ENCODE measurements at places on chromosomes 4 and X. TPM values are rescaled to one million over a fixed set of nuclear protein-coding genes. Genes with fewer than 3 reads are reported as not detected.

GRCh38 chr4:177229331-177229730, 80.3 kb upstream of the NEIL3 start:
- no peak for DNase-seq
- H3K36me3 ChIP-seq, result no peaks in the 10 kb centered on the region
- H3K27ac ChIP-seq, result no peak overlapping the region

DNA sequence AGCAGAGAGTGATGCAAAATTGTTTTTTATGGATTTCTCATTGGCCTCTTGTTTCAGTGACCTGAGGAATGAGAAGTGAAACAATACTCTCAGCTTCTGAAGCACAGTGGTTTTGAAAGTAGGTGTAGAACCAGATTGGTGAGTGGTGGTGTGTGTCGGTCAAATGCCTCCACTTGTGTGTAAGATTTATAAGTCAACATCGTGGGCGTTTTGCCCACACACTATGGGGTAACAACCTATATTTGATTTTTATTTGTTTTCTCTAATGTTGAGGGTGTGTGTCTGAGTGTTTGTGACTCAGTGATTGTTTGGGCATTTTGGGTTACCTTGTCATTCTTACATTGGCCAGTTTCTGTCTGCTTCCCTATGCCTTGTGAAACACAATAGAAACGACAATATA, 23.3 kb downstream of the ADGRL3 start:
- H3K36me3 ChIP-seq, result no peaks in the 10 kb centered on the region
- H3K4me1 ChIP-seq, result no peaks in the 10 kb centered on the region
- H3K4me3 ChIP-seq, result no peak overlapping the region
- no peak overlapping the region for H3K27ac ChIP-seq
- DNase-seq, result no peak

DNA sequence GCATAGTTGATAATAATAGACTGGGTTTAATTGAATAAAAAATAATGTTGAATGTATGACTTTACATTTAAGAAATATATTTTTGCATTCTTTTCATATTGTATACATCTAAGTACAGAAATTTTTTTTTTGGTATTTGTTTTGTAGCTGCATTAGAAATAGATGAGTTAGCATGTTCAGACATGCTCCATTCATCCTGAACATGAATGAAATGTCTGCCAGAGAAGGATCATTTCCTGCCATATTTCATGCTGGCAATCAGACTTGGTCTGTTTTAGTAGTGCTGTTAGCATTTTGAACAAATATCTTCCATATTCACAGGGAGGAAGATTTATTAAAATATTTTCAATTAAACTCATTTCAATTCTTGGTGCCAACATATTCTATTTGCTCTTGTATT, 98.9 kb downstream of the FRMPD4 start:
- no peak overlapping the region for H3K27ac ChIP-seq
- no peaks in the 10 kb centered on the region for H3K27me3 ChIP-seq
- no peak for DNase-seq
- H3K4me3 ChIP-seq, result no peak overlapping the region

DNA sequence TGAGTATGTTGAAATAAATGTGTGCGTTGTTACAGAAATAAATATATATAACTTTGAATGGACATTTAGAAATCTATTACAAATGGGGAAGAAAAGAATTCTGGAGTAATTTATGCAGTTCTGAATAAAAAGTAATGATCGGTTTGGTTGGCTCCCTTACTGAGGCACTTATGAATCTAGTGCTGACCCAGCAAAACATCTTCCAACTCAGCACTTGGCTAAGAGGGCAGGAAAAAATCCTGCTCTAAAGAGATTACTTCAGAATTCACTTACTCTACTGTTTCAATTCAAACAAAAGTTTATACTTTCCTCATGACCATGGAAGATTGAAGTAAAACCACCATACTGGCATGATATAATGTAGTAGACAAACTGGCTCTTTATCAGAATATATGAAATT, 123.9 kb upstream of the RXFP1 start:
- no peaks in the 10 kb centered on the region for H3K27me3 ChIP-seq
- H3K4me1 ChIP-seq, result no peaks in the 10 kb centered on the region
- H3K27ac ChIP-seq, result no peak overlapping the region

DNA sequence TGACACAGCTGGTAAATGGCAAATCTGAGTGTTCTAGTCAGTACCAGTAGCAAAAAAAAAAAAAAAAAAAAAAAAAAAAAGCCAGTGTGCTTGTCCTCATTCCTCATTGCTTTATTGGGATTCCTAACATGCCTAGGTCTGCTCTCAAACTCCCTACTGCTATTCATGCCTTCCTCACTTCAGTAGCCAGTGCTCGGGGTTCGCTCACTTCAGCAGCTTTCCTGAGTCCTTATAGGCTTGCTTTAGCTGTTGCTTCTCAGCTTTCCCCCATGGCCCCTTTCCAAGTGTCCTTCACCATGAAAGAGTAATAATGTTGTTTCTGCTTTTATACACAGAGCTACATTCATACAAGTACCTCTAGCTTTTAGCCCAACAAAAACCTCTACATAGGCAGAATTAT, 30.8 kb downstream of the SLITRK2 start:
- no peaks in the 10 kb centered on the region for H3K36me3 ChIP-seq
- no peaks in the 10 kb centered on the region for H3K4me1 ChIP-seq
- H3K27ac ChIP-seq, result no peak overlapping the region
- no peaks in the 10 kb centered on the region for H3K27me3 ChIP-seq
- DNase-seq, result no peak

- no peak overlapping the region for H3K4me3 ChIP-seq
- no peaks in the 10 kb centered on the region for H3K27me3 ChIP-seq
- no peaks in the 10 kb centered on the region for H3K4me1 ChIP-seq
- no peaks in the 10 kb centered on the region for H3K36me3 ChIP-seq
- DNase-seq, result no peak
Measured at GRCh38 chr4:85498068-85498733, 23.3 kb downstream of the ARHGAP24 start.

DNA sequence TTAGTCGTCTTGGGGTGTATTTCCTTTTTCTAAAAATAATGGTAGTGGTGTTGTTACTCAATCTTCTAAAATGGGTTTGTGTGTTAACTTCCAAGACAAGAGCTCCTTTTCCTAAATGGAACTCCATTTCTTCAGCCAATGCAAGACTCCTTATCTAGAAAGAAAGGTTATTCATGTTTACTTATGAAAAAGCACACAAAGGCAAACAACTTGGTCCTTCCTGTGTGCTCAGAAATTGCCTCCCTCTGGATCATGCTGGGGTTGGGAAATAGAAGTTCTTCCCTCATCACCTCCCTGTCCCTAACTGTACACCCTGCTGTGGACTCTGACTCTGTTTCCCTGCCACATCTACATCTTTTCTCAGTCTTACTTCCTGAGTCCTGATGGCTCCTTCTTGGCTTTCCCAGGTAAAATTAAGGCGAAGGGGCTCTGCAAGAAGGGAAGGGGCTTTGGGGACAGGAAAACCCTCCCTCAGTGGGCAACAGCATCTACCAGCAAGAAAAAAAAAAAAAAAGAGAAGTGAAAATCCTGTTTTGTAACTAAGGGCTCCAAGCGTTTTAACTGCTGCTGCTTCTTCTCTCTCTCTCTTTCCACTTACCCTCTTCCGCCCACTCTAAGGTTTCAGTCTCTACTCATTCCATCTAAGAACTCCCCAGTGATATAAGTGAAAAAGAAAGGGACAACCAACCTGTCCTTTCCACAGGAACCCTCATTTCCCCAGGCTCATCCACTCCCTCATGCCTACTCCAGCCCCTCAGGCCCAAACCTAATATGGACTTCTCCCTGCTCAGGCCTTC, 19.8 kb upstream of the TASL start:
- no peaks in the 10 kb centered on the region for H3K27me3 ChIP-seq
- no peak overlapping the region for H3K4me3 ChIP-seq
- peaks cover 9% of the 10 kb centered on the region for H3K4me1 ChIP-seq
- H3K36me3 ChIP-seq, result no peaks in the 10 kb centered on the region
- DNase-seq, result no peak
- H3K27ac ChIP-seq, result no peak overlapping the region

Gene MGAT4D
- total RNA-seq, result not detected

GRCh38 chrX:117653396-117653795, 463.2 kb downstream of the KLHL13 start:
- H3K4me1 ChIP-seq, result no peaks in the 10 kb centered on the region
- no peak overlapping the region for H3K4me3 ChIP-seq
- H3K36me3 ChIP-seq, result no peaks in the 10 kb centered on the region
- no peaks in the 10 kb centered on the region for H3K27me3 ChIP-seq

- DNase-seq, result no peak
- no peak overlapping the region for H3K4me3 ChIP-seq
- H3K4me1 ChIP-seq, result peaks cover 4% of the 10 kb centered on the region
- H3K27me3 ChIP-seq, result peaks cover 27% of the 10 kb centered on the region
- no peak overlapping the region for H3K27ac ChIP-seq
Measured at GRCh38 chr4:65669111-65670019, 924 bp downstream of the EPHA5 start.

GRCh38 chr4:85607624-85608023, 132.7 kb downstream of the ARHGAP24 start:
- H3K4me1 ChIP-seq, result no peaks in the 10 kb centered on the region
- no peak for DNase-seq
- no peak overlapping the region for H3K27ac ChIP-seq
- H3K4me3 ChIP-seq, result no peak overlapping the region
- no peaks in the 10 kb centered on the region for H3K27me3 ChIP-seq

Gene NDNF
- total RNA-seq, result not detected

Gene SPANXB1
- total RNA-seq, result not detected

DNA sequence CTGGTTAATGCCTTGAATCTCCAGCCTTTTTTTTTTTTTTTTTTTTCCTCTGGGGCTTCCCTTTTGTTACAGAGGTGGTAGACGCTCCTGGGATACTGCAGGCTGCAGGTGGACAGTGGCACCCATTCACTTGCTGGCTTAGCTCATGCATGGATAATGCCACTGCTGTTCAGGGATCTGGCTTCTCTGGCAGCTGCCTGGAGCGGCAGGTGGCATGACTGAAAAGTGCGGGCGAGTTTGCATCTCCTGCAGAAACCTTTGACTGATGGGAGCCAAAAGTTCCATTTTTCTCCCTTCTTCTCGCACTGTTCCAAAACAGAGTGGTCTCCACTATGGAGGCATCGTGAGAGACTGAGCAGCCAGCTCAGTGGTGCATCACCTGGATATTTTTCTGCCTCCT, 5.9 kb upstream of the STIM2 start:
- peaks cover 26% of the 10 kb centered on the region for H3K4me1 ChIP-seq
- H3K27ac ChIP-seq, result no peak overlapping the region
- H3K27me3 ChIP-seq, result peaks cover 2% of the 10 kb centered on the region

GRCh38 chr4:183158062-183158461, 59.0 kb downstream of the WWC2 start:
- H3K27ac ChIP-seq, result no peak overlapping the region
- no peaks in the 10 kb centered on the region for H3K36me3 ChIP-seq
- H3K4me1 ChIP-seq, result no peaks in the 10 kb centered on the region
- no peak for DNase-seq
- H3K27me3 ChIP-seq, result peaks cover 3% of the 10 kb centered on the region

Gene GALNT7
- 19.1 TPM for total RNA-seq

GRCh38 chrX:133414406-133415275, 648 bp downstream of the GPC4 start:
- peaks cover 7% of the 10 kb centered on the region for H3K4me1 ChIP-seq
- DNase-seq, result no peak
- no peaks in the 10 kb centered on the region for H3K36me3 ChIP-seq
- H3K4me3 ChIP-seq, result no peak overlapping the region

DNA sequence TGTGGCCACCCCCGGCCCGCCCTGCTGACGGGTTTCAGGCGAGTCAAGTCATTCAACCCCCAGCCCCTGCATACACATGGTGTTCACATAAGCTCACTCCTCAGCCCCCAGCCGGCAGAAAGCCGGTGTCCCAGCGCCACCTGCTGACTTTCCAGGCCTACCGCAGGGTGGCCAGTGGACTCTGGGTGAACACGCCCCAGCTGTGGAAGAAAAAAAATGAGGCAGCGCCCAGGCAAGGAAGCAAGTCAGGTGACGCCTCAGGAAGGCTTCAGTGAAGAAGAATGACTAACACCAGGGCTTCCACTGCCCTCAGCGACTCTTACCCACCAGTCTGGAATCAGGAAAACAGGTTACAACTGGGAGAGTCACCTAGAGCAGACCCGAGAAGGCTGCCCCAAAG, 15.8 kb downstream of the BCAP31 start:
- peak; percentile 59 for DNase-seq
- no peaks in the 10 kb centered on the region for H3K27me3 ChIP-seq
- no peak overlapping the region for H3K4me3 ChIP-seq
- peaks cover 15% of the 10 kb centered on the region for H3K36me3 ChIP-seq
- peaks cover 9% of the 10 kb centered on the region for H3K4me1 ChIP-seq
- H3K27ac ChIP-seq, result peak overlapping the region; percentile 14

Gene RTL5
- total RNA-seq, result 0.13 TPM

DNA sequence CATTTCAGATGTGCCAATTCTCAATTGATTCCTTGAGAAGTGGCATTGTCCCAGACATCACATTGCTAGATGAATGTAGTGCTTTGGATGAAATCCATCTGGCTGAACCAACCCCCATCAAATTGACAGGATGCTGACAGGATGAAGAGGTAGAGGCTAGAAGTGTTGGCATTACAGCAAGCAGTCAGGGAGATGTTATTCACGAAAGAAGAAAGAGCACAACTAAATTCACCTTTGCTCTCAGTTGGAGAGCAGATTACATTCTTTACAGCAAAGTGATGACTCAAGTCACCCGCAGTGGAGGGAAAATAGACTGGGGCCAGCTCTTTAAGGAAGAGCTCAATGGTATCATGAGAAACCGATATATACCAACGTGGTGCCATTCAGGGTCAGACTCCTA, 259.6 kb downstream of the C4orf33 start:
- peaks cover 9% of the 10 kb centered on the region for H3K27me3 ChIP-seq
- no peak overlapping the region for H3K4me3 ChIP-seq
- H3K4me1 ChIP-seq, result no peaks in the 10 kb centered on the region
- H3K27ac ChIP-seq, result no peak overlapping the region

DNA sequence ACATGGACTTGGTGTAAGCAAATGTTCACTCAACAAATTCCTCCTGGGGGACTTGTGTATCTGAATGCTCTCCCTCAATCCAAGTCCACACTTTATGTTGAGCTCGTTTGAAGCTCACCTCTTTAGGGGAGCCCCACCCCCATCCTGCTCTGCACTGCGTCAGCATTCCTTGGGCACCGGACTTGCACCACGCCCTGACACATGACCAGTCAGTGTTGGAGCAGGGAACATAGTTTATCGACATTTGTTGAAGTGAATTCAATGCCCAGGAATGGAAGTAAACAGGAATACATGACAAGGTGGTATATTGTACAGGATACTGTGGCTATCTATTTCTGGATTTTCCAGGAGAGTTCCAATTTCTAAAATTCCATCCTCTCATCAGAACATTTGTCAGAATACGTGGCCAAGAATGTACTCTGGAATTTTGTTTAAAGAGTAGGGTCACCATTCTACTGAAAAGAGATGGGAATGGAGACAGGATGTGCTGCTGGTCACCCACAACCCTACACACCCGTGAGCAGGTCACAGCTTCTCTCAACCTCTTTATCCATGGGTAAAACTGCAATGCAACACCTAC, 60.0 kb upstream of the LNX1 start:
- H3K27me3 ChIP-seq, result peaks cover 3% of the 10 kb centered on the region
- DNase-seq, result no peak
- no peaks in the 10 kb centered on the region for H3K36me3 ChIP-seq
- no peak overlapping the region for H3K4me3 ChIP-seq
- no peak overlapping the region for H3K27ac ChIP-seq
- no peaks in the 10 kb centered on the region for H3K4me1 ChIP-seq

Gene AKAP14
- not detected for total RNA-seq

Gene F9
- total RNA-seq, result not detected

Gene TMSB15C
- total RNA-seq, result 2.9 TPM

Gene KLHL4
- 0.05 TPM for total RNA-seq

Gene HTRA3
- not detected for total RNA-seq

Measured in activated CD4-positive, alpha-beta memory T cell treated with anti-CD3 and anti-CD28 coated beads, Interleukin-2, amount 10 ng/mL, durations not matched to agents 7 days and 5 days (primary cell).